ENCODE measurements at places on chromosomes 16 and 17.

DNA sequence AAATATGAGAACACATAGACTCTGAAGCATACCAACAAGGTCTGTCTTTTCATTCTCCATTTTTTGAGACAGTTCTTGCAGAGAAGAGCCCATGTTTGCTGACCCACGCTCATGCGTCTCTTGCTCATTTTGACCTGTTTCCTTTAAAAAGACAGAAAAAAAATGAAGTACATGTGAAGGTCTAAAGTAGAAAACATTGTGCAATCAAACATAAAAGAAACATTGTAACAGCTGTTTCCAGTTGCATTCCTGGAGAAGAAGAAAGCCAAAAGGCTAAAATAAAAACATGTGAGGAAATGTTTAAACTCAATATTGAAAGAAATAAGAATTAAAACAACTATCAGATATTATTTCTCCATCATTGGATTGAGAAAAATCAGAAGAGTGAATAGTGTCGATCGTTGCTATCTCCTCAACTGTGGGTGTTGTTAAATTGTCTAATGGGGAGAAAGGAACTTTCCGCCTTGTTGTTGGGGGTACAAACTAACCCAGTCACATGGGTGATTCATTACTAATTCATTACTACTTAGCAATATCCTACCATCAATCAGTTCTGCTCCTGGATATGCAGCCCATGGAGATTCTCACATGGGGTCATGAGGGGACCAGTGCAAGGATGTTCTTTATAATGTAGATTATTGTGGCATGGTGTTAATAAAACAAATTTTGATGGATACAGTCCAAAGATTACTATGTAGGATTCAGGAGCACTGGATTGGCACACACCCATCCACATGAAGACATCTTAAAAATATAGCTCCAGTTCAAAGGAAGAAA, 9.5 kb downstream of the ABCA9 start:
- DNase-seq, result no peak

GRCh38 chr17:34610506-34610905, 31.1 kb downstream of the TMEM132E start:
- DNase-seq, result no peak

DNA sequence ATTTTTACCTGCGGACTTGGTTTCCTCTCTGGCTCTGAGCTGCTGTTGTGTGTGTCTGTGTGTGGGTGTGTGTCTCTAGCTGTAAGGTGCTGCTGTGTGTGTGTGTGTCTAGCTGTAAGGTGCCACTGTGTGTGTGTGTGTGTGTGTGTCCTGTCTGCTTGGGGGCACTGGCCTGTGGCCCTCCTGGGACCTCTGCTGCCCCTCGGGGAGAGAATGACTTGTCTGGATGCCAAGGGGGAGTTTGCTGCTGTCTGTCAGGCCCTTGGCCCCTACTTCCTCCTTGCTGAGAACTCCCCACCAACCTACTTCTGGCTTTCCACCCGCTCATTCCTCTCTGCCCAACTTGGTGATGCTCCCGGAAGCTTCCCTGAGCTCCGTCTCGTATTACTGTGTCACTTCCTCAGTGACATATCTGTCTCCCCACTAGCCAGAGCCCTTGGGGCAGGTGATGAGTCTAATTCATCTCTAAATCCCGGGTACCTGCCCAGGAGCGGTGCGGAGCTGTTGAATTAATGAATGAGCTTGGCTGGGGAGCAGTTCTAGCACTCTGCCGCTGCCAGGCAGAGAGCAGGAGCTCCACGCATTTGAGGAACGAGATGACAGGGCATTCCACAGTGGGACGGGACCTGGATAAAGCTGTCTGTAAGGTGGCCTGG, 3.5 kb upstream of the LASP1NB start:
- DNase-seq, result no peak

GRCh38 chr16:4313563-4314531, 2.0 kb upstream of the GLIS2 start:
- no peak for DNase-seq

DNA sequence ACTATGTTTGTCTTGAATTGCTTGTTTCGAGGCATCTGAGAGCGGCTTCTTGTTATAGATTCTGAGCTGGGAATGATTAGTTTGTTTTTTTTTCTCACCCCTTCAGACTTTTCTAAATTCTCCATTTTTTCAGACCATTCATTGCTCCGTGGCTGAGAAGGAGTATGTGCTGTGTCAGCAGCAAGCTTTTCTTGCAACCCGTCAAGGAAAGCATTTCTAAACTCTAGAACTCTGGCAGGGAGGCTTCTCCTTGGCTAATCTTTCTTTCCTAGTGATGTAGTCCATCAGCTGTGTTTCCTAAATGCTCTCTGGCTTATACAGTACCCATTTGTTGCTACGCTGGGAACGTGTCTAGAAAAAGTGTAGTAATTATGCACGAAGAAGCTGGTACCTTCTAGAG, 133.5 kb downstream of the FTO start:
- DNase-seq, result no peak

DNA sequence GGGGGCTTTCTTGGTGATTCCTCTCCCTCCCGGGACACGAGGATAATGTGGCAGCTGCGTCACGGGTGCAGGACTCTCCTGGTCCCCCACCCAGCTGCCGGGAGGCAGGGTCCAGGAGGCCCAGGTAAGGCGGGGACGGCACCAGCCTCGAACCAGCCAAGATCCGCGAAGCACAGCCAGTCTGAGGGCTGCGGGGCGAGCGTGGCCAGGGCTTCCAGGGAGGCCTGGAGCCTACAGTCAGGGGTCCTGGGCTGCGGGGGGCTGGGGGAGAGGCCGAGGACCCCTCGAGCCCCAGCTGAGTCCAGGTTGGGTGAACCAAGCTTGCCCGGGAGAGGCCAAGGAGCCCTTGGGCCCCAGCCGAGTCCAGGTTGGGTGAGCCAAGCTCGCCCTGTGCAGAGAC, 10.0 kb downstream of the TPSD1 start:
- DNase-seq, result no peak

- DNase-seq, result no peak
Observed at GRCh38 chr17:76544546-76545365, 4.9 kb downstream of the PRCD start.

DNA sequence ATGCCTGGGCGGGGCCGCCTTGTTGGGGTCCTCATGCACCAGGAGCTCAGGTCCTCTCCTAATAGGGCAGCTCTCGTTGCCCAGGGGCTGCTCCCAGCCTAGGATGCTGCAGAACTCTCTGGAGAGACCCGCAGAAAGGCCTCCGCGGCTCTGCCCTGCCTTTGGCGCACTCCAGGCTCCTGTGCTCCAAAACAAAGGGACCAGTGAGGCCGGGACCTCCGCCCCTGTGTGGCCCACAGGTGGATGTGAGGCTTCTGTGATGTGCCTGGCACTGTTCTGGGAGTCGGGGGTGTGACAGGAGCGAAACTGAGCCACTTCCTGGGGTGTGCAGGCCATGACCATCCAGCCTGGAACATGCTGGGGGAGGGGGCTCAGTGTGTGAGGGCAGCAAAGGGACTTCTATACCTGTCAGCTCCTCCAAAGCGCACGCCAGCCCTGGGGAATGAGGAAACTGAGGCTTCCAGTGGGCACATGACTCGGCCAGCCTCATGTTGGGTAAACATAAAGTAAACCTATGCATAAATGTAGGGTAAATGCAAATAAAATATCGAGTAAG, 153.2 kb downstream of the IRF8 start:
- DNase-seq, result no peak

- no peak for DNase-seq
Observed at GRCh38 chr17:55421179-55421934, at the start of gene MMD. Gene MMD (minus strand): TSS chr17:55421835. CDS start chr17:55421695, 140 bp downstream.

- DNase-seq, result no peak
Observed at GRCh38 chr16:79752396-79752795, 151.9 kb upstream of the MAF start.

DNA sequence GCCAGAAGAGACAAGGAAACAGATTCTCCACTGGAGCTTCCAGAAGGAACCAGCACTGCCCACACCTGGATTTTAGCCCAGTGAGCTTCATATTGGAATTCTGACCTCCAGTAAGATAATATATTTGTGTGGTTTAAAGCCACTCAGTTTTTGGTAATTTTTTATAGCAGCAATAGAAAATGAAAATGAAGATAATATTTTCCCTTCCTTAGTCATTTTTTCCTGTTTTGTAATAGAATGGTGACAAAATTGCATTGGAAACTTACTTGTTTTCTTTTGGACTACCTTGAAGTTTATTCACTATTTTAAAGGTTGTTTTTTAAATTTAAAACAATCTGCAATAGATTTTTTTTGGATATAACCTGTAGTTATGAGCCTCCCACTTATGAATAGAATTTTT, 29.8 kb upstream of the IRF8 start:
- no peak for DNase-seq

GRCh38 chr16:81651758-81652718, 127.1 kb upstream of the PLCG2 start:
- no peak for DNase-seq

DNA sequence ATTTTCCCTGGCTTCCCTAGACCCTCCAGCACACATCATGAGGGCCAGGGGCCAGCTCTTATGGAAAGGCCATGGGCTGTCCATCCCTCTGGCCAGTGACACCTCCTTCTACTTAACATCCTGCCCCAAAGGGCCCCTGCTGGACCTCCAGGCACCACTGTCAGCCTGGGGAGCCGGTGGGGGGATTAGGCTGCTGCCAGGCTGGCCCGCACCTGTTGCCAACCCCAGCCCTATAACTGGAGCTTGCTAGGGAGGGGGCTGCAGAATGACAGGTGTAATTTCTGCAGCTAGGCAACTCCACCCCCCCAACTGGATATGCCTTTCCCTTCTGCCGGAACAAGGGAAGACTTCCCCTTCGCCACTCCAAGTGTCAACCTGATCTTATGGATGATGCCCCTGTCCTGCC, 12.5 kb downstream of the RARA start:
- no peak for DNase-seq

Measured in C1 segment of cervical spinal cord (tissue), 14 donors.